ENCODE measurements at places on chromosomes 1 and 21.

GRCh38 chr1:3548895-3549294 is 62.4 kb downstream of the MEGF6 start:
- no peak for DNase-seq

DNA sequence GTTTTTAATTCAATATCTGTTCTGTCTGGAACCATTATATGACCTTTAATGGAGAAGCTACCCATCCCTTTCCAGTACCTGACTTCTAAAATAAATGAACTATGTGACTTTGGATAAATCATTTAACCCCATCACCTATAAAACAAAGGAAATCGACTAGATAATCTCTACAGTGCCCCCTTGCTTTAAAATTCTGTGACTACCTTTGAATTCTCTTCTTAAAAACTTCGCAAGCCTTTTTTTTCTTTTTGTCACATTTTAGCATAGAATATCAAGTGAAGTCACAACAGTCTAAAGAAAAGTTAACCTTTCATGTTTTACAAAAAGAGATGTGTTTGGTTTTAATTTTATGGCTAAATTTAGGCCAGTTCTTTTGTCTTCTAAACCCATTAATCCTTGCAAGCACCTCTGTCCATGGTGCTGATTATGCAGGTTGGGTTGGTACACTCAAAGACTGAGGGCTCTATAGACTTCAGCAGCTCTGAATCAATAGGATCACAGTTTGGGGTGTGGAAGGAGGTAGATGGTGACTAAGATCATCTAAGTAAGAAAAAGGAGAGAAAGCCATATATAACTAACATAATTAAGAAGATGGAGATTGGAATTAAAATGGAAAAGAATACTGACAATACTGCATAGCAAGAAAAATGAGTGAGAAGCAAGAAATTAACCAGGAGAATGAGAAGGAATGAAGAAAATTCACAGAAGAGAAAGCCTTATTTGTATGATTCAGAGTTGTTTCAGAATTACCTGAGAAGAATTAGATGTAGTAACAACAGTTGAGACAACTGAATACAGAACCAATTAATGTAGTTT is 59.2 kb downstream of the TBX15 start:
- DNase-seq, result no peak

- no peak for DNase-seq
Measured at GRCh38 chr1:210311726-210312493, 16.8 kb upstream of the HHAT start.

DNA sequence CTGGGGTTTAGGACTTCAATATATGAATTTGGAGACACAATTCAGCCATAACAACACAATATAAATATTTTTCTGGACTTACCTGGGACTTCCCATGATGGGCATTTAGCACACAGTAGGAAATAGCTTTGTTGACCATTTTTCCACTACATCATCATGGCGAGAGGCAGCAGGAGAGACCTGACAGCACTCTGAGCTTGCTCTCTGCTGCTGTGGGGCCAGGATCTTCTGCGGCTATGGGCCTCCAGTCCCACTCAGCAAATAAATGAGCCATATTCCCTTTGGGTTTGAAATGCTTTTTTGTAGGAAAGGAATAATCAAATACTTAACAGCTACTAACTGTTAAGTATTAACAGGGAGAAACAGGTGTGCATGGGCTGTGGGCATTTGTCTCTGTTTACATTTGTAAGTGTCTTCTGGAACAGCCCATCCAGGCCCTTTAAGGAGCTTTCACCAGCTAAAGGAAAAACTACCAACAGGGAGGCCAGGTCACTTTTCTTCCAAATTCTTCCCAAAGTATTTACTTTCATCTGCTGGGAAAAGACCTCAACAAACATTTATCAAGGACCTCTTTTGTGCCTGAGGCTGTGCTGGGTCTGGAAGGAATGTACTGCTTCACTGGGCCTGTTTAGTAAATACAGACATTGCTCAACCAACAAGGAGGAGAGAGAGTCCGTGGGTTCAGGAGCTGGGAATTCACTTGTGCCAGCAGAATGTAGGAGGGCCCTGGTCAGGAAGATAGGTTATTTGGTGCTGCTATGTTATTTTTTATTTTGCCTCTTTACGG is 133.2 kb downstream of the LRIG2 start:
- DNase-seq, result no peak

DNA sequence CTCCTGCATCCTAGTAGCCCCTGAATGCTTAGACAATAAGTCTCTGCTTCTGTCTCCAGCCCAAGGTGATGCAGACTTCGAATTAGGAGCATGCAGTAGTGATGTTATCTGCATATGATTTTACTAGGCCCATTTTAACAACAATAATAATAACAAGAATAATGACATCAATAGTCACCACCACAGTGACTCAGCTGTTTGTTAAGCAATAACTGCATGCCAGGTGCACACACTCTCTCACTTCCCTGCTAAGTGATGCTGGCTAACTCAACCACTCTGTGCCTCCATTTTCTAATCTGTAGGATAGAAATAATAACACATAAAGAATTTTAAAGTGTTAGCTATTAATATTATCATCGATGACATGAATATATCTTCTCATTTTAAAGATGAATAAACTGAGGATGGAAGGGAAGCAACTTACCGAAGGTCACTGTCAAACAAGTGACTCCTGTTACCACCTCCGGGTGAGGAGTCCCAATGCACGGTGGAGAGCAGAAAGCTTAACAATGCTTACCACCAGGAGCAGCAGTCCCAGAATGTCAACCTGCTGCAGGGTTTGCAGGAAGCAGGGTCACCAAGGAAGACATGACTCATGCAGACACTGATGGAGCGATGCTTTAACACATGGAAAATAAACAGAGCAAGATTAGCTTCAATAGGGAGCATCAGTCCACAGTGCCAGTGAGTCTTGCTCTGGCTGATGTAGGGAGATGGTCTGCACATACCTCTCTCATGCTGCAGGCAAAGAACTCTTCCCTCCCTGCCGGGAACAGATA is 290.2 kb downstream of the SPATA17 start:
- no peak for DNase-seq

DNA sequence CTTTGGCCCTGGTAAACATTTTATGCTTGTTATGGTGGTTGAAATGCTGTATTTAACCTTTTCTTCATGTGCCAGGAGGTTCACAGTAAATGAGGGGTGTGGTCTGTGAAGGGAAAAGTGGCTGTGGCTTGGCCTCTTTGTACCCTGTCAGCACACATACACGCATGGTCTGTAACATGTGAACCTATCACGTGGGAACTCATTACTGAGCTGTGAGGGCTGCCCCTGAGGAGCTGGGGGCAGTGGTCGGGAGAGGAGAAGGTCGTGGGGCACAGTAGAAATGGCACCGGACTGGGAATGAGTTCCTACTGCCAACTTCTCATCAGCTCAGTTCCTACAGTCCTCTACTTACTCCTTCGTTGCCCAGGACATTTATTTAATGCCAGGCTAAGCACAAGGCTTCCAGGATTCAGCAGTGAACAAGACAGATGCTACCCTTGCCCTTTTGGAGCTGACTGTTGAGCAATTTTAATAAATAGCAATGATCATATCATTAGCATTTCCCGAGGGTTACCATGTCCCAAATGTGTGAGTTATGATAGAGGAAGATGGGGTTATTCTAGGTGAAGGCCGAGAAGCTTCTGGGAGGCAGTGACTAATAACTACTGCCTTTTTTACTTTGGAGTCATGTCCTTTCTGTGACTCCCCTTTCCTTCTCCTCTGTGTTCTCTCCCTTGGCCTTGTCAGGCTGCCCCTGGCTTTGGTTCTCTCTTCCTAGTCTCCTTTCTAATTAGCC is 38.8 kb downstream of the DDR2 start:
- no peak for DNase-seq

Measured in Panc1 (cell line).